ENCODE measurements at places on chromosomes 2 and 18.

GRCh38 chr2:3179208-3179607 is 198.4 kb downstream of the EIPR1 start:
- DNase-seq = no peak

- no peak for DNase-seq
Measured at GRCh38 chr2:241984658-241985057, 115.1 kb downstream of the RTP5 start.

- no peak for DNase-seq
Measured at GRCh38 chr2:101776172-101777043, 78.9 kb downstream of the MAP4K4 start.

DNA sequence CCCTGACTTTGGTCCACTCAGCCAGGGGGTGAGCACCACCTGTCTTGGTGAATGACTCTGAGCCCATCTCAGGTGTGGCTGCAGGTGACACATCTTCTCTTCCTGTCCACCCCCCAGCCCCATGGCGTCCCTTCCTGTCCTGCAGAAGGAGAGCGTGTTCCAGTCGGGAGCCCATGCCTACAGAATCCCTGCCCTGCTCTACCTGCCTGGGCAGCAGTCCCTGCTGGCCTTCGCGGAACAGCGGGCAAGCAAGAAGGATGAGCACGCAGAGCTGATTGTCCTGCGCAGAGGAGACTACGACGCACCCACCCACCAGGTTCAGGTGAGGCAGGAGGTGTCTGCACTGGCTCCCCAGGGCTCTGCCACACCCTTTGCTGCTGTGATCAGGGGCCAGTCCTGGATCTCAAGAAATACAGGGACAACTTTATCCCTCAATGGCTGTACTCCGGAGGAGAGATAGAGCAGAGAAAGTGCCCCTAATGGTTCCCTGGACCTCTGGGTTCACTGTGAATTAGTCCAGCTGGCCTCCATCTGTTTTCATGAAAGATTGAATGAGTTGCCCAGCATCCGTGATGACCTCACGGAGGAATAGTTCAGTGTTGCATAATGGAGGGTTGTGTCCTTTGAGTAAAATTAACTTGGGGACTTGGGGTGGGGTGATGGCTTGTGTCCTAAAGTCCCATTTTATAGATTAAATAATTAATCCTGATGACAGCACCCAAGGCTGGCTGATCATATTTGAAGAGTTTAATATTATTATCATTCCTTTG is at the start of gene NEU2:
Gene NEU2 (plus strand): TSS at position 122 of the 770 bp plus-strand sequence. CDS start 0 bp downstream, at position 122.
- no peak for DNase-seq

DNA sequence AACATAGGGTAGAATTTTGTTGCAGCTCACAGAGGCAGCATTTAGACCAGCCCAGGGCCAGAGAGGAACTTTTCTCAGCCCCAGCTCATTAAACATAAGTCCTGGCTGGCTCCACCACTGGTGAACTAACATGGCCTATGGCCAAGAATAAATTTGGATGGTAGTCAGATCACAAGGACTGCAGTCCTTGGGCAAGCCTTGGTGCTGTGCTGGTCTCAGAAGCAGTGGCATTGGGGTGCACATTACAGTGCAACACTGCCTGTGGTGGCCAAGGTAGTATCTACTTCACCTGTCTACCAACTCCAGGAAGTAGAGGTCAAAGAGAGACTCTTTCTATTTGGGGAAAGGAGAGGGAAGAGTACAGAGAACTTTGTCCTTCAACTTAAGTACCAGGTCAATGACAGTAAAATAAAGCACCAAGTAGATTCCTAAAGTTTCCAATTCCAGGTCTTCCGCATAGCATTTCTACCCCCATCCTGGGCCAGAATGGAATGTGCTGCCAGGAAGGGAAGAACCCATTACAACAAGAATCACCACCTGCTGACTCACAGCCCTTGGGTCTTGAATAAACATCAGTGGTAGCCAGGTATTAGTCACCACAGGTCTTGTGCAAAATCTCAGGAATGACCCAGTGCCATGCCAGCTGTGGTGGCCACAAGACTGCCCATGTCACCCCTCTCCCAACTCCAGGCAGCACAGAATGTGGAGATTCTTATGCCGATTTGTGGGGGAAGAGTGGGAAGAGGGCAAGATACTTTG is 155.4 kb upstream of the FSIP2 start:
- DNase-seq = no peak

DNA sequence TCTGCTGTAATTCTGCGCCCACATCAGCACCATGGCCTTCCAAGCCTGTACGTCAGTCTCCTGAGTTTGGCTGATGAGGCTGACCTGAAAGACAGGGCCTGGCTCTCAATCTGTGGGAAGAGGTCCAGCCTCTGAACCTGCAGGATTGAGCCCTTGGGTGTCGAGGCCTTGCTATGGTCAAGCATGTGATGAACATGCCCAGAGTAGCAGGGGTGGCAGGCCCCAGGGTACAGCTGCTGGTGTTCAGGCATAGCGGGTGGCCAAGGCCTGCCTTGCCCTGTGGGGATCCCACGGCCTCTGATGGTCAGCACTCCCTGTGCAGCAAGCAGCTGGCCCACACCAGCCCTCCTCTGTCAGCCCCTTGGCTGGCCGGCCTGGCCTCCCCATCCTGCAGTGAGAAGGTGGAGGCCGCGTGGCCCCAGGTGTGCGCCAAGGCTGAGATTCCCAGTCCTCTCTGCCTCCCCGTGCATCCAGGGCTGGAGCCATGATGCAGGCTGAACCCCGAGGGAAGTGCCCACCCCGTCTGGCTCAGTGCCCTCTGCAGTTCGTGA is 298.4 kb downstream of the NDUFA10 start:
- DNase-seq = no peak

DNA sequence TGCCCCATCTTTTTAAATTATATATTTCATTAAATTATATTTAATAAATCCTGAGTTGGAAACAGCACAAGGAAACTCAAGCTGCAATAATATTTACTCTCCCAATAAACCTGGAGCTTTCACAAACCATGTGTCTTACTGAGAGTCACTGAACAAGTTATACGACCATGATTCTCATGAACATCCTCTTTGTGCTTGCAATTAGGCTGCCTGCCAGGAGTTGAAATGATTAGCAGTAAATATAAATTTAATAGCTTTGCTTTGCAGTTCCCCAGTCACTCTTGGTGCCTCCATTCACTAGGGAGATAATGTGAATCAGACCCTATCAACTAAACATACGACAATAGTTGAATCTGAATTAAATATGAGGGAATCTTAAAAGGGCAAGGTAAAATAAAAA is 905.1 kb downstream of the NRXN1 start:
- DNase-seq = no peak
